ENCODE measurements at places on chromosomes 7 and 10. TPM values are rescaled to one million over a fixed set of nuclear protein-coding genes. Genes with fewer than 3 reads are reported as not detected.

DNA sequence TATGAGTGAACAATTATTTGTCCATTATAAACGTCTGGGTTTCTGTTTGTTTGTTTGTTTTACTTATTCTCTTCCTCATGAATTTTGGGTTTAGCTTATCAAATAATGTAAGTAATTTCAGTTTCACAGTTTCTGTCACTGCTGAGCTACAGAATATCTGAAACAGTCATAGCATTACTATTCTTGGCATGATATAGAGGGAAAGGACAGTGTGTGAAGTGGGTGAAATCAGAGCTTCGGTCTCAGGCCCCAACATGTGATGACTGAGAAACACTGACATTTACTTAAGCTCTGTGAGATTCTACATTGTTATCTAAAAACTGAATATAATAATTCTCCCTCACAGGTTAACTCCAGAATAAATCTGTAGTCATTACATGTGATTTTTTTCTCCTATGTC lies 8.8 kb upstream of the OR6V1 start:
- no peak overlapping the region for H3K27ac ChIP-seq
- H3K36me3 ChIP-seq, result no peaks in the 10 kb centered on the region
- H3K4me1 ChIP-seq, result peaks cover 10% of the 10 kb centered on the region
- DNase-seq, result no peak
- H3K4me3 ChIP-seq, result no peak overlapping the region

The RGR gene
- total RNA-seq, result not detected

The SPDYE2B gene
- total RNA-seq, result not detected

GRCh38 chr10:98309366-98310355 lies 41.7 kb upstream of the LOXL4 start:
- DNase-seq, result no peak
- no peaks in the 10 kb centered on the region for H3K4me1 ChIP-seq
- no peak overlapping the region for H3K4me3 ChIP-seq
- peaks cover 21% of the 10 kb centered on the region for H3K27me3 ChIP-seq

The LIPN gene
- total RNA-seq, result not detected

The PNLIP gene
- total RNA-seq, result not detected

The GPNMB gene
- 0.59 TPM for total RNA-seq

DNA sequence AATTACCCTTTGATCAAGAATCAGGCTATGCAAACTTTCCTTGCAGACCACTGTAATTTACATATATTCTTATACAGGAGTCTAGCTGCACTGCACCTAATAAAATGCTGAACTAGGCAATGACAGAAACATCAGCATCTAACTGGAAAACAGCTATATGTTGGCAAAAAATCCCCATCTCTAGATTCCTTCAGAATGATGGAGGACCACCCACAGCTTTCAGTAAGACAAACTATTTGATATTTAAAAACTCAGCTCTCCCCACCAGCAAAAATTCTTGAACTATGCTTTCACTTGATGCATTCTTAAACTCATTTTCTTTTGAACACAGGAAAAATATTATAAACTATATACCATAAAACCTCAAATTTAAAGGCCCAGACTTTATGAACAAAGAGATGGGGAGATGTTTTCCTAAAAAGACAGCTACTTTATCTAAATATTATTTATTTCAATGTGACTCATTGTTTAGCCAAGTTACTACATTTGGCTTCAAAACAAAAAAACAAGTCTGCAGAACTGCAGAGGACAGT lies 77.4 kb downstream of the SEMA3C start:
- H3K27me3 ChIP-seq, result no peaks in the 10 kb centered on the region
- no peaks in the 10 kb centered on the region for H3K4me1 ChIP-seq
- no peak overlapping the region for H3K27ac ChIP-seq

DNA sequence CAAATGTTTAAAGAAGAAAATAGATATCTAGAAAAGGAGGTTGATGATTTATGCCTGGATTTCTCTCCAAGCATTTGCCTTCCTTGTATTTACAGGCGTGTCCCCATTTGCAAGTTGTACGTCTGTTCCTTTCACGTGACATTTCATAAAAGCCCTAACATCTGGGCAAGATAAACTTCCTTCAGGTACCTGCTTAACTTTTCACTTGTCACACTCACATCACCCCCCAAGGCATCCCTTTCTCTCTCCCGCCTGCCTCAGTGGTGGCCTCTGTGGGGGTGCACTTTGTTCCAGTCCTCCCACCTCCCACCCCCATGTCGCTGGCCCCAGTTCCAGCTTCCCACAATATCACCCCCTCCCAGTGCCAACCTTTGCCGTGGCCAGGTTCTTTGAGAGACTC lies 6.7 kb downstream of the TWIST1 start:
- H3K4me3 ChIP-seq, result no peak overlapping the region
- no peak overlapping the region for H3K27ac ChIP-seq
- no peak for DNase-seq
- H3K4me1 ChIP-seq, result no peaks in the 10 kb centered on the region

- no peaks in the 10 kb centered on the region for H3K36me3 ChIP-seq
- H3K4me3 ChIP-seq, result no peak overlapping the region
- H3K27ac ChIP-seq, result no peak overlapping the region
- DNase-seq, result no peak
- peaks cover 35% of the 10 kb centered on the region for H3K27me3 ChIP-seq
These were observed 45.8 kb downstream of the RNLS start for GRCh38 chr10:88537322-88537721.

All from activated T-helper 2 cell treated with anti-CD3 and anti-CD28 coated beads, Interferon-gamma antibody, Interleukin-2, Interleukin-4, amounts not matched to agents 10 μg/mL and 5 μg/mL and 100 μg/mL, durations not matched to agents 14 hours and 24 hours and 36 hours (primary cell).